Stimulated activated CD8-positive, alpha-beta memory T cell treated with anti-CD3 and anti-CD28 coated beads, Interleukin-12 subunit alpha, Interleukin-12 subunit beta, amount 100 ng/mL, for 4 hours (primary cell): ENCODE measurements at places on chromosomes 5 and 9.

GRCh38 chr5:128966375-128966774 is 1.1 kb downstream of the SLC27A6 start:
- no peak for DNase-seq

GRCh38 chr5:78112931-78113330 is 181.6 kb downstream of the AP3B1 start:
- DNase-seq = no peak

- DNase-seq = no peak
Observed at GRCh38 chr5:14006823-14007520, 62.5 kb upstream of the DNAH5 start.

GRCh38 chr5:178143901-178144300 is 9.8 kb downstream of the NHP2 start:
- no peak for DNase-seq

GRCh38 chr9:133032171-133032570 is 1.4 kb downstream of the GTF3C5 start:
- no peak for DNase-seq

- DNase-seq = no peak
Observed at GRCh38 chr5:158382473-158382872, 523.5 kb upstream of the CLINT1 start.

GRCh38 chr5:73789851-73790281 is 163.9 kb downstream of the ARHGEF28 start:
- no peak for DNase-seq

DNA sequence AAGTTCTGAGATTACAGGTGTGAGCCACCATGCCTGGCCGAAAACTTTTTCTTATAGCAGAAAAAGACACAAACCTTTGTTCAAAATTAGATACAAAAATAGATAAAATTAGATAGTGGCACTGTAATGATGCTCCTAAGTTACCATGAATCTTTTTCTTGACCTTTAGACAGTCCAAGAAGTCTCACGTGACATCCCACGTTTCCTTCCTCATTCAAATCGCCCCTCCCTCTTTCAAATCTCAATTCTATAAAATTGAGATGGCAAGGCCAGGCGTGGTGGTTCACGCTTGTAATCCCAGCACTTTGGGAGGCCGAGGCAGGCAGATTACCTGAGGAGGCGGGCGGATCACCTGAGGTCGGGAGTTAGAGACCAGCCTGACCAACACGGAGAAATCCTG is 7.7 kb upstream of the ZCCHC10 start:
- no peak for DNase-seq

DNA sequence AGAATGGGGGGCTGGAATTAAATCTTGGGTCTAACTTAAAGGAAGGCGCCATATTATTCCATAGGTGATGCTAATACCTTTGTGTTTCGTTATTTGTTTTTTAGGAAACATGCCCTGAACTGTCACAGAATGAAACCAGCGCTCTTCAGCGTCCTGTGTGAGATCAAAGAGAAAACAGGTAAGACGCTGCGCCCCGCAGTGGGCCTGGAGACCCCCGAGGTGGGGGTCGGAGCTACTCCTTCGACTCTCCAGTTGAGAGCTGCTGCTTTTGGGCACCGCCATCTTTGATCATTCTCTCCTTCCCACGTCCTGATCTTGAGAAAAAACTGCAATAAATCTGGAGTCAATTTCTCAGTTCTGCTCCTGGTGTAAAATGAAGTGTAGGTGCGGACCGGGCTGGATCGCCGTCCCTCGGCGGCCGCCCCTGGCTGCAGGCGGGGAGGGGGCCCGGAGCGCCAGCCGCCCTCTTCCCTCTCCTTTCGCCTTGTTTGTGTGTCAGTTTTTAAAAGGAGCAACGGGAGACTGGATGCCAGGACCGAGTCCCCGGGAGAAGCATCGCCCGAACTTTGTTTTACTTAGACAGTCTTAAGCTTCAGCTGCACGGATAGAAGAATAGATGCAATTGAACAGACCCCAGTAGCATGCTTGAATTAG is 1.4 kb downstream of the PBX3 start:
- no peak for DNase-seq

- DNase-seq = no peak
Observed at GRCh38 chr9:99749641-99750040, 72.0 kb upstream of the NR4A3 start.

GRCh38 chr9:4850603-4851310 is 58.0 kb downstream of the RCL1 start:
- DNase-seq = no peak

- DNase-seq = no peak
Observed at GRCh38 chr5:96144289-96144688, 182.6 kb upstream of the ELL2 start.

DNA sequence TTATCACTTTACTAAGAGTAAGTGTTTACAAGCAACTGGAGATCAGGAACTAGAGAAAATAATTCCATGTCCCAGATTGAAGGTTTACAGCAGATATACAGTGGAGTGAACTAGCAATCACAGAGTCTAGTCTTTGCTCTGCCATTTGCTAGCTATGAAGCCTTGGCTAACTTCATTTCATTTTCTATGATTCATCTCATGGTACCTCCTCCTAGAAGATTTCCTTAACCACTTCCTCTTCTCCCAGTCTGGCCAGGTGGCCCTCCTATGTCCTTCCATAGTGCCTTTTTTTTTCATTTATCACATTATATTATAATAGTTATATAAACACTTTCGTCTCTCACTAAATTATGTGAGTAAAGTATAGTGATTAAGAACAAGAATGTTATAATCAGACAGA is 52.1 kb downstream of the GRIA1 start:
- no peak for DNase-seq

GRCh38 chr5:165138236-165138635 is 1632.8 kb downstream of the MAT2B start:
- no peak for DNase-seq

DNA sequence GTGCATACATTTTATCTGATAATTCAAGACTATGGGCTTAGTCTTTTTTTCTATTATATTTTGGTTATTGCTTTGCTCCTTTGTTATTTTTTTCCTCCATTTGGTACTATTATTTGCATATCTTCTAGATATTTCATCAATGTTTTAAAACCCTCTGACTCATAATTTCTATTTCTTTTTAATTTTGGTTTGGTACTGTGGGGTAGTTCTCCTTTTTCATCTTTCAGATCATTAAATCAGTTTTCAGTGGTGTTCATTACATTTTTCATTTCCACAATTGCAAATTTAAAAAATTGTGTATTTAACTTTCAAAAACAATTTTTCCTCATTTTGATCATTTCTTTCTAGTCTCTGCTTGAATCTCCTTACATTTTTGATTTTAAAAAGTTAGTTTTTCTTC is 7.5 kb upstream of the FRMPD1 start:
- DNase-seq = no peak

DNA sequence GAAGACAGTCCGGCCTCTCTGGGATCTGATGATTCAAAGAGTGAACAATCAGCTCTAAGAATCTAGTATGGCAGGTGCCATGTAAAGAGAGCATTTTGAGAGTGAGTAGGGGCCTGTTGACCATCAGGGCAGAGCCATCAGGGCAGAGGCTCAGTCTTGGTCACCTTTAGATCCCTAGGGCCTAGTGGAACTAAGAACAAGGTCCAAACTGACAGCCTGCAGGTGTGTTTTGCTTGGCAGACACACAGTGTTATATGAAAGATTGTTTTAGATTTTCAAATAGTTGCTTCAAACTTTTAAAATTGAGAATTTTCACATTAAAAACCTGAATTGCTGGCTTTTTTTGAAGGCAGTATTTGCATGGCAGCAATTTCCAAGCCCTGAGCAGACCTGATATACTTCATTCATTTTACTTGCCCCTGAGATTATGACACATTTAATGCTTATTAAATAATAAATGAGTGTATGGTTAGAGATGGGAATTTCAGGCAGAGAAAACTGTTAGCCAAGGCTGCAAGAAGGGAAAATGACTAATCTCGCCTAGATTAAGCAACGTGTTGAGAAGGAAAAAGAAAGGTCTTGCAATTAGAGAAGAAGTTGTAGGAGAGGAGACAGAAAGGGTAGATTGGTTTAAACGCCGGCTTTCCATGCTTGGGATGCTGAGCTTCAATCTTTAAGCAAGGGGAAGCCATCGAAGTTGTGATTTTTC is 279.6 kb downstream of the ARRDC3 start:
- no peak for DNase-seq

- DNase-seq = no peak
Observed at GRCh38 chr9:124349267-124349666, 66.0 kb downstream of the PSMB7 start.

GRCh38 chr5:142313682-142314081 is 11.1 kb downstream of the SPRY4 start:
- DNase-seq = no peak

GRCh38 chr9:129775448-129775798 is 22.6 kb upstream of the PTGES start:
- DNase-seq = no peak

GRCh38 chr5:178149199-178149932 is 4.3 kb downstream of the NHP2 start:
- DNase-seq = no peak

DNA sequence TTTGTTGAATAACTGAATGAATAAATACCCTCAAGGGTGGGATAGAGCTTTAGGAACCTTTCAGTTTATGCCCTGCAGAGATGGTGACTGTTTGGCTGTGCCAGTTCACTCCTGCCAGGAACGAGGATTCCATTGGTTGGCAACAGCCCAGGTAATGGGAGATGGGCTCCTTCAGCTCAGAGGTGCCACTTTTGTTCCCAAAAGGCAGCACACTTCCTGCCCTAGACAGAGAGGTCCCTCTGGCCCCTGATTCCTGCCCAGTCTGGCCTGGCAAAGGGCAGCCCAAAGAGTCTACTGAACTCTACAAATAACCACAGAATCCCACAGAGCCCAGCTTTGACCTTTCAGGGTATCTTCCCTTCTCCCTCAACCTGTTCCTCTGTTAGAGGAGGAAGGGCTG is 1.6 kb downstream of the C9orf152 start:
- no peak for DNase-seq

DNA sequence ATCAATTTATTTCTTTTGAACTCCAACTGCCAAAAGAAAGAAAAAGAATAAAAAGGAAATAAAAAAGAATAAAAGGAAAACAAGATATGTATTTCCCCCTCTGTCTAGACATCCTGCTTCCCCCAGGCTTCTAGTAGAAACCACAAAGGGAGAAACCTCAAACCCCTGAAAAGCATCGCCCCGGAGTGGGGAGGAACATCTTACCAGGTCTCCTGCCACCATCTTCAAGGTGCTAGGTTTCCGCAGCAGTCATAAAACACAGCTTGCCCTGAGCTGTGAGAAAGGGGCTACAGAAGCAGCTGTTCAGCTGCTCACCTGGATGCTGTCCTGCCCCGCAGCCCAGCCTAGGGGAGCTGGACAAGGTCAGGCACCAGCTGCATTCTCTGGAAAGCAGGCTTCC is 487.7 kb downstream of the GADD45G start:
- DNase-seq = no peak

DNA sequence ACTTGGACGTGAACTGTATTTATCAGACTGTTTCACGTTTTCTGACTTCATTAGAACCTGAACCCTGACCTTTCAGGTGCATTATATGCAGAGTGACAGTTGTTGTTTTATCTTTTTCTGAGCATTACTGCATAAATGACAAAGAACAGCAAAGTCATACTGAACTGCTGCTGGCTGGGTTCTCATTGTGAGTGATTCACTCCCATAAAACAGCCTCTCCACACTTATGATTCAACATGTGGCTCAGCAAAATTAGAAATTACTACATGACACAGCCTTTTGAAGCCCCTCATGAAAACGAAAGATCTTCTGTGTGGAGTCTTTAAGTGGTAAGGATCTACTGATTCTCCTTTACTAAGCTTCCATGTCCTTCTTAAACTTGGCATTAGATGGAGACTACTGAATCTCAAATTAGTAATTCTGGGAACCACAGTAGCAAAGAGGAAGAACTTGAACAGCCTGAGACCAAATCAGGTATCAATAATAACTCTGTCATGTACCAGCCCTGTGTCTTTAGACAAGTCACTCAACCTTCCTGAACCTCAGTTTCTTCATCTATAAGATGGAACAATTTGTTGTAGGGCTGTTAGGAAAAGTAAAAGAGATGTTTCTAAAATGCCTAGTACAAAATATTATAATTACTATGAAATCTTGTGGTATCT is 172.3 kb upstream of the GNA14 start:
- DNase-seq = no peak

DNA sequence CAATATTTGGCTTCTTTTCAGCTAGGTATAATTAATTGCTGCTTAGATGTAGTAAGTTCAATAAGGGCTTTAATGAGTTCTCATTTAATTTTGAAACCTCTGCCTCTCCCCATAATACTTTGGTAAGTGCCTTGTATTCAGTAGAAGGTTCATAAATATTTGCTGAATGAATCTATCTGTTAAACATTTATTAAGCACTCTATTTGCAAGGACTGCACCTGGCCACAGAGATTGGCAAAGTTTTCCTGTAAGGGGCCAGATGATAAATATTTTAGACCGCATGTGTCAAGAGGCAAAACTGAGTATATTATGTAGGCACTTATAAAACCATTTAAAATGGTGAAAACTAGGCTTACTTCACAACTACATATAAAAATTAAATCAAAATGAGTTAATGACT is 19.0 kb upstream of the GNA14 start:
- DNase-seq = no peak

DNA sequence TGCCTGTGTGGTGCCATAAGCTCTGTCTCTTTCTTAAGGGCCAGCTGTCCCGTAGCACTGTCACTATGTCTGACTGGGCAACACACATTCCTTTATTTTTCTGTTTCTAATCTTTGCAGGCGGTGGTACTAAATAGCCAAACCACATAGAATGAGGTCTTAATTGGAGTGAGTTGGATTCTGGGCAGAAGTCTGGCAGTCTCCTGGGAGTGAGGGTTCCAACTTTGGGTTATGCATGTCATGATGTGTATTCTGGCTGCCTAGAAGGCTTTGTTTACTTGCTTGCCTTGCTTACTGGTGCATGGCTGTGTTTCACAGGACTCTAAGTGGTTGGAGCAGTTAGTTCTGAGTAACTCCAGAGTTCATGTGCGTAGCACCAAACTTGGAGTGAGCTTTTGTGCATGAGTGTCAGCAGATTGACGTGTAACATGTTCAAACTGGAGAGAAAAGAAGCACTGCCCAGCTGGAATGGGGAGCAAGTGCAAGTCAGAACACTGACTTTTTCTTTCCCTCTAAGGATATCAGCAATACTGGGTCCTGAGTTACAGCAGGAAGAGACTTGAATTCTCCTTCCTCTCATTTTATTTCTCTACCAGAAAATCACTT is 185.8 kb downstream of the PCSK1 start:
- DNase-seq = no peak

- DNase-seq = no peak
Observed at GRCh38 chr9:98861781-98862504, 54.5 kb downstream of the GALNT12 start.
